Omental fat pad (tissue), 4 donors: ENCODE measurements at places on chromosomes 3 and 15.
A peak's percentile ranks its signal among the peaks of the same experiment; 100 is the strongest.

- no peak for DNase-seq
Observed at GRCh38 chr3:88912294-88912877, 195.0 kb upstream of the EPHA3 start.

- DNase-seq: no peak
Observed at GRCh38 chr15:88385078-88385700, 82.0 kb downstream of the MRPL46 start.

DNA sequence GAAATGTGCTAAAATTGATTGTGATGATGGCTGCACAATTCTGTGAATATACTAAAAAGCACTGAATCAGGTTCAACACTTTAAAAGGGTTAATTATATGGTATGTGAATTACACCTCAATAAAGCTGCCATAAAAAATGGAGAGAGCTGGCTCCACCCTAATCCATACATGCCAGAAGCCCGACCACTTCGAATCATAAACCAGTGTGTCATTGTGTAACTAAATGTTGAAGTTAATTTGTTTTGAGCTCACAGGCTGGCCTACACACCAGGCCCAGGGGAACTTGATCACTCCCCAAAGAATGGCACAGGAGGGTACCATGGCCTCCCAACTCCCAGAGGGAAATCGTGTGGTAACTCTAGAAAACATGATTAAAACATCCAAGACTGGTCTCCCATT is 14.0 kb downstream of the PLCD1 start:
- DNase-seq: no peak

DNA sequence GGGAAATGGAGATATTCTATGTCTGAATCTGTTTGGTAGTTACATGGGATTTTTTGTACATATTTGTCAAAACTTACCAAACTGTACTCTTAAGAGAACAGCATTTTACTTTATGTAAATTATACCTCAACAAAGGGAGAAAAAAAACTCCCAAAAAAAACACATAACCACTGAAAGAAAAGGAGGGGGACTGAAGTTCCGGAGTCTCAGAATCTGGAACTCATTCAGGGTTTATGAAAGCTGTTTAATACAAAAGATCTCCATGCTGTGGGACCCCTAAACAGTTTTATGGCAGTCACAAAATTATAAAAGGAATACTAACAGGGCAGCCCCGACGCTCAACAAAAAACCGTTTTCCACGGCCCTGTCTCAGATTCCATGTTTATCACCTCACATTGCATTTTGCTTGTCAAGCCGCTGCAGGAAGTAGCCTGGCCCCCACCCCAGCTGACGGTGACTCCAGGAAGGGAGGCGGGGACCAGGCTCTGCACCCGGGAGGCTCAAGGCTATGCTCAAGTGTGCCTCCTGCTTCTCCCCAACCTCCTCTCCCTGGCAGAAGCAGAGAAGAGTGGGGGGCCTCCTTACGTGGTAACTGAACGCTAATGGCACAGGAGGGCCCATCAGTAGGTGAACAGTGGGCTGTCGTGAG is 29.3 kb downstream of the RFT1 start:
- no peak for DNase-seq

- no peak for DNase-seq
Observed at GRCh38 chr15:44530653-44531052, 6.3 kb upstream of the EIF3J start.

DNA sequence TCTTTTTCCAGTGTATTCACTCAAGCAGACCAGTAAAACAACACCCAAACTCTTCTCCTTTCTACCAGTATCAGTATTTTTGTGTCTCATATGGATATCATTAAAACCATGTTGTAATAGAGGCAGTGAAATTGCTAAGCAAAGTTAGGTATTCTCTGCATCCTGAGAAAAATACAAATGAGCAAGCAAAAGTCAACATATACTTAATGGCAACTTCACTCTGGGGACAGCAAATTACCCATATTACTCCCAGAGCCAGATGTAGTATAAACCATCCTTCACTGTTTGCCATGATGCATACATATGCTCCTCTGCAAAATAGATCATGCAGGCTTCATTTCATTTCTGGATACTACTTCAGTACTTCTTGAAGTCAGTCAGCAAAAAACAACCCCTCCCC is 22.1 kb downstream of the UBA5 start:
- DNase-seq: no peak

- no peak for DNase-seq
Observed at GRCh38 chr3:39479701-39480414, 12.4 kb downstream of the MOBP start.

- DNase-seq: no peak
Observed at GRCh38 chr15:35992791-35993190, 446.8 kb upstream of the DPH6 start.

GRCh38 chr15:42185801-42186200 is 22.3 kb downstream of the VPS39 start:
- no peak for DNase-seq

- DNase-seq: no peak
Observed at GRCh38 chr3:126672340-126672739, 17.4 kb upstream of the TXNRD3 start.

GRCh38 chr3:160981217-160981938 is 123.8 kb downstream of the B3GALNT1 start:
- peak; percentile 26 for DNase-seq

DNA sequence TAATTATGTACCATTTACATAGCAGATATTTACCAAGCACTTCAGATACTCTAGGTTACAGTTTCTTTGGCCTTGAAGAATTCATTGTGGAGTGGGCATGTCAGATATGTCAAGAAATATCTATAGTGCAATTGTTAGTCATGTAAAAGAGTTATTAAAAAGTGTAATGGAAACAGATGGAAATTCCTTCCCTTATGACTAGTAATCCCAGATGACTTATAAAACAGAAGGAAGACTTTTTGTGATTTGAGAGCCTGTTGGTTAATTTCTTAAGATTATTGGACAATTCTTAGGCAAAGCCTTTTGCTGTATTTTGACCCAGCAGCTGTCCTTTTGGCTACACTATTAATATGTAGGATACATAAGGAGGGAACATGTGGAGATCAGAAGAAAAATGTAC is 708.9 kb upstream of the NECTIN3 start:
- no peak for DNase-seq

DNA sequence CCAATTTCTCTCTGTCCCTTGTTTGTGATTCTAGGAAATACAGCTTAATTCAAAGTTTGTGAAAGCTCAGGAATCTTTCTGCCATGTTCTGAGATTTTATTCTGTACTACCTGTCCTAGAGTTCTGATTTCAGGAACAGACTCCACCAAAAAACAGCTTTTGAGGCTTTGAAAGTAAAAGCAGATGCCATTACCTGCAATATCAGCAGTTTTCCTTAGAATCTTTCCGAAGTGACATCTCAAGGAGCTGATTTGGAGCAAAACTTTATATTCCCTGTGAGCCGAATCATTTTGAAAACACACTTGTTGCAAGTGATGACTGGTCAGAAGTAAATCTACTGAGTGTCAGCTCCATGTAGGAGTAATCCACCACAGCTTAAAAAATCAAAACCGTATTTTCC is 59.3 kb upstream of the CCNL1 start:
- DNase-seq: no peak

- no peak for DNase-seq
Observed at GRCh38 chr15:42152196-42152920, 4.1 kb downstream of the PLA2G4F start.

DNA sequence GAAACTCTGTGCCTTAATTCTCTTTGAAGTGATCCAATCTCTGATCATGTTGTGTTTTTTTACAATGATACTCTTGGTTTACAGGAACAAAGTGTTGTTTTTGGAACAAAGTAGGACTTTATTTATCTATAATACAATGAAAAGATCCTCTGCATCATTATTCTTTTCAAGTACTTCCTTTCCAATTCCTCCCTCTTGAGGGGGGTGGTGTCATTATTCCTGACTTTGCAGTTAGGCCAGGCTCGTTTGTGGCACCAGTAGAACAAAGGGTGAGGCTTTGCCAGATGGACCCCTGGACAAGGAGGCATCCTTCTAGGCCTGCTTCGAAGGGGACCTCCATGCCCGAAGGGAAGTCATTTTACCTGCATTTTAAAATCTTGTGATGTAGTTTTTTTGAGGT is 41.7 kb upstream of the ZBTB38 start:
- no peak for DNase-seq

DNA sequence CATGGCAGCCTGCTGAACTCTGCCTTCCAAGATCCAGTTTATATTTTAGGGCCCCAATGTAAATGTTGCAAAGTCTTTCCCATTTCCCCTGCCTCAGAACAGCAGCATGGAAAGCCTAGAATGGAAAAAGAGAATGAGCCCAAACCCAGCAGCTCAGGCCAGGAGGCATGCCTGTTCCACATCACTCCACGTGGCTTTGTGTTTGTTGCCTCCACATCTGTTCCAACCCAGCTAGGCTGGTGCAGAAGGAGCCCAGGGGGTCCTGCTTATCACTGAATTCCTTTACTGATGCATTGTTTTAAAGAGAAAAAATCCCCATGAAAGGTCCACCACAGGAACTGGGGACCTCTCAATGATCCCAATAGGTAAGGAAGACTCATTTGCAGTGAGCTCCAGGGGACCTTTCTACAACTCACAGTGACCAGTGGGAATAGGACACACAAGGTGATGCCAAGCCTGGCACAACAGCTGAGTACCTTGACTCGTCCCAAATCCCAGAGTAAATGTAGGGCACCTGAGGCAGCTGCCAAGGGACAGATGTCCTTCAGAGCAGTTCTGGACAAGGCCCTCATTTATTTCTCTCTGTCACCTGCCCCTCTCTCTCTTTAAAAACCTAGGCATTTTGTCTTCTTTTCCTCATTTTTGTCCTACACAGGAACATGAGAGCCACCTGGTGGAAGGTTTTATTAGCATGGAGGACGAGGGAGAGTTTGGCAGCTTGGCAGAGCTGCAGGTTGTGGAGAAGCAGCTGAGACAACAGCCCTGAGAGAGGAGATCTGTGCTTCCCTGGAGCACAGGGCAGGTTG is 41.7 kb upstream of the ADAMTS17 start:
- no peak for DNase-seq

DNA sequence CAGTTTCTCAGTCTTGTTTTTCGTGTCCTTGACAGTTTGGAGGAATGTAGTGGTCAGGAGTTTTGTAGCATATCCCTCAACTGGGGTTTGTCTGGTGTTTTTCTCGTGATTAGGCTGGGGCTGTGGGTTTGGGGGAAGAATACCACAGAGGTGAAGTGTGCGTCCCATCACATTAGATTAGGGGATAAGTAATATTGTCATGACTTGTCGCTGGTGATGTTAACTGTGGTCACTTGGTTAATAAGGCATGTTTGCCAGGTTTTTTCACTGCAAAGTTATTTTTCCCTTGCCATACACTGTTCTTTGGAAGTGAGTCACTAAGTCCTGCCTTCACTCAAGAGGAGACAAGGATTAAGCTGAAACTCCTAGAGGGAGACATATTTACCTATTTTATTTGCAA is 39.1 kb downstream of the PAK2 start:
- no peak for DNase-seq
